ENCODE measurements at places on chromosomes 2 and 18. TPM values are rescaled to one million over a fixed set of nuclear protein-coding genes. Genes with fewer than 3 reads are reported as not detected.
A peak's percentile ranks its signal among the peaks of the same experiment; 100 is the strongest.

- H3K4me3 ChIP-seq = no peak overlapping the region
- no peak for DNase-seq
- no peaks in the 10 kb centered on the region for H3K4me1 ChIP-seq
- no peaks in the 10 kb centered on the region for H3K27me3 ChIP-seq
- H3K27ac ChIP-seq = no peak overlapping the region
- no peaks in the 10 kb centered on the region for H3K36me3 ChIP-seq
These were observed 5.3 kb upstream of the MC4R start for GRCh38 chr18:60377778-60378469.

GRCh38 chr2:45009928-45010701 is 863 bp upstream of the SIX2 start:
- no peaks in the 10 kb centered on the region for H3K36me3 ChIP-seq
- no peak overlapping the region for H3K27ac ChIP-seq
- no peaks in the 10 kb centered on the region for H3K4me1 ChIP-seq
- DNase-seq = peak; percentile 67
- H3K27me3 ChIP-seq = no peaks in the 10 kb centered on the region

DNA sequence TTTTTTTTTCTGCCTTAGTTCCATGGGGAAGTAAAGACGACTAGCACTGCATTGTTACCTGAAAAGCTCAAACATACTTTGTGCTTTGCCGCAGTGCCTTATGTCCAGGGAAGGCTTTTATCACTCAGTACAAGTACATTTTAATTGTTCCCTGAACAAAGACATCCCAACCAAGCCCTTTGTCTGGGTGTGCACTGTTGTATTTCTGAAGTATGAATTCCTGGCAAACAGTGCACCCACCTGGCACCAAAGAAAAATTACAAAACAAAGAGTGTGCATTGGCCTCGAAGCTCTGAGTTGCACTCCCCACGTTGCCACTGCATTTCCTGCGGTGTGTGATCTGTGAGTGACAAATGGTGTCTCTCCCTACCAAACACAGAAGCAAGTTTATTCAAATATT is 858.5 kb upstream of the PIK3C3 start:
- H3K36me3 ChIP-seq = no peaks in the 10 kb centered on the region
- H3K27ac ChIP-seq = no peak overlapping the region
- DNase-seq = no peak
- no peaks in the 10 kb centered on the region for H3K4me1 ChIP-seq

The PROKR1 gene
- total RNA-seq = not detected

The DPP4 gene
- total RNA-seq = 3.4 TPM
